Dorsolateral prefrontal cortex (tissue), 122 donors: ENCODE measurements at places on chromosomes 1 and 21.

- DNase-seq, result no peak
These were observed 543.9 kb upstream of the ADGRL4 start for GRCh38 chr1:79550402-79550801.

- no peak for DNase-seq
These were observed 12.5 kb downstream of the TRMT1L start for GRCh38 chr1:185144233-185144632.

DNA sequence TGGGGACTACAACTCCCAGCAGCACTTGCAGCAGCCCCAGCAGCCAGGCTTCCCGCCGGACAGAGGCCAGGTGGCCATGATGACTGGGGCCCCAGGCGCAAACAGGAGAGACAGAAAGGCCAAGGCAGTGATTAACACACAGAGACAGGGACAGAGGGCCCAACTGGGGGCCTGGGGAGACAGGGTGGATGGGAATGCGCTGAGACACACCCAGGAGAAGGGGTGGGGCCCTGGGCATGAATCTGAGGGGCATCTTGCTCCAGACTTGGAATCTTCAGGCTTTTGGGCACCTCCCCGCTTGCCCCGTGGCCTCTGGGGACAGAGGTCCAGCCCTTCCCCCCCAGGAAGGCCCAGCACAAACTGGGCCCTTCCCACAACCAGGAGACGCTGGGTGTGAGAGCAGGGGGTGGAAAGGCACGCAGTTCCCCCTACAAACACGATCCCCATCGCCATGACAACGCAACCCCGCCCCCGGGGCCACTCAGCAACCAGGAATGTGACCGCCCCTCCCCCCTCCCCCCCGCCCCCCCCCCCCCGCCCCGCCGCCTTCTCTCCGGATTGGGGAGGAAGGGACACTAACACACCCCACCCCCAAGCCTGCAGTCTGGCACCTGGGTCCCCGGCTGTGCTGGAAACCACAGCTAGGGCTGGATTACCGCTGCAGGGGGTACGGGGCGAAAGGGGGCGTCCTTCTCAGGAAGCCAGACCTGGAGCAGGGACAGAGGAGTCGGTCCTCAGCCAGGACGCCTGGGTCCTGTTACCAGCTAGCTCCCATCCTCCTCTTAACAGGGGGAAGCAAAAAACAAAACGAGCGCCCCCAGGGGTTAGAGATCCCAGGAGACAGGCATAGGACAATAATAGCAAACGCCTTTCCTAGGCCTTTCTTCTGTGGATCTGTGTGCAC lies 4.5 kb downstream of the HDGF start:
- DNase-seq, result peak; percentile 83

- no peak for DNase-seq
These were observed 253.8 kb upstream of the HOOK1 start for GRCh38 chr1:59560807-59561450.

- no peak for DNase-seq
These were observed 3.8 kb downstream of the STMN1 start for GRCh38 chr1:25902462-25902861.

GRCh38 chr1:68229650-68230483 lies 2.5 kb downstream of the WLS start:
- no peak for DNase-seq

- no peak for DNase-seq
These were observed 46.0 kb upstream of the EDARADD start for GRCh38 chr1:236348071-236348470.

- no peak for DNase-seq
These were observed 48.2 kb downstream of the RPE65 start for GRCh38 chr1:68401506-68401905.

GRCh38 chr1:158163000-158163947 lies 17.4 kb upstream of the CD1D start:
- no peak for DNase-seq

GRCh38 chr1:1093610-1093943 lies 19.5 kb upstream of the RNF223 start:
- peak; percentile 11 for DNase-seq

- DNase-seq, result no peak
These were observed 221.1 kb downstream of the NPHP4 start for GRCh38 chr1:5770981-5771765.

DNA sequence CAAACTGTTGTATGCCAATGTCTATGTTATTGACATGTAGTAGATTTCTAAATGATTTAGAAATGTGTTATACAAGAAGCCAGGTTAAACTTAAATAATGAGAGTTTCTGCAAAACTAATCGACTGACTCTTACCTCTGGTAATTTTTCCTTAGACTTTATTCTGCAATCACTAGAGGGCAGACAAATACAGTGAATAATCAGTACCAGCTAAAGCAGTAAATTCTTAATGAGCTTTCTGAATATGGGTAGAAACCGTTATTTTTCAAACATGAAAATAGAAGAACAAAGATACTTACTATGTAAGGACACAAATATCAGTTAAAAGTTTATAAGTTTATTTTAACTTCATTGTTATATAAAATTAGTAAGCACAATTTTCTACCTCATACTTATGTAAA lies 97.9 kb upstream of the RGS1 start:
- DNase-seq, result no peak

- no peak for DNase-seq
These were observed 77.0 kb upstream of the ARHGAP29 start for GRCh38 chr1:94314222-94314858.

- no peak for DNase-seq
These were observed 11.5 kb downstream of the BCAR3 start for GRCh38 chr1:93670141-93670540.

DNA sequence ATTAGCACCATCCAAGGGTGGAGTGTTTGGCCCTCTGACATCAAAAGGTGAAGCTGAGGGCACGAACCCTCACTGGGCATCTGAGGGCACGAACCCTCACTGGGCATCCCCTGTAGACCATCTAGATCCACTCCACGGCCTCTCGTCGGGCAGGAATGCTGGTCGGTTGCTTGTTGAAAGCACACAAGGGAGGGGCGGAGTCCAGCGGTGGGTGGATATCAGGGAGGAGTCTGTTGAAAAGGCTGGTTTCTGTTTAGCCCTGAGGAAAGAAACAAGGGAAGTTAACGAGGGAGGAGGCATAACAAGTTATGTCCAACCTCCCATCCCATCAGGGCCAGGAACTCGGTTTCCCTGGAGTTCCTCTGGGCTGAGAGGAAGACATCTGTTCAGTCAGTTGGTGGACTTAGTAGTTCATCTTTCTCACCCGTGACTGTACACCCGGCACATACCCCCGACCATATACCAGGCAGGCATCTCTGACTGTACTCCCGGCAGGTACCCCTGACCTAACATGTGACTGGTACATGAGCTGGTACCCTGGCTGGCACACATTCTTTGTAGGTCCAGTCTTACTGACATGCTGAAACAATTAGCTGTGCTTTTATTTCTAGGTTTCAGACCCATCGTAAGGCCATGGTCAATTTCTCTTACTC lies 32.1 kb upstream of the PDE9A start:
- DNase-seq, result no peak

DNA sequence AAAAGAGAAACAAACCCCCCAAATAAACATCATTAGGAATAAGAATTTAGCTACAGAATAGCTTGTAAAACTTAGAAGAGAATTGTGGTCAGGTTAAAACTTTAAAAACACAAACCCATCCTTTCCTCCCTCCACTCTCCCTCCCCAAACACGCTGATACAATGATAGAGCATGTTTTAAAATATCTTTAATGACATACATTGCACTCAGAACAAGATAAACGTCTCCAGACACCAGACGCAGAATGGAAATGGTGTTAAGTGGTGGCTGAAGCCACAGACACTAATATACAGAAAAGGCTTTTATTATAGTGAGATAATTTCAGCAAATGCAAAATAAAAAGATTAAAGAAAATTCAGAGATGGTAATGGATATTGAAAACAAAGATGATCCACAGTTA lies 58.9 kb upstream of the SAMD13 start:
- DNase-seq, result no peak

GRCh38 chr1:62706985-62707743 lies 19.0 kb upstream of the DOCK7 start:
- DNase-seq, result no peak

GRCh38 chr1:224671076-224671475 lies 55.0 kb downstream of the CNIH3 start:
- no peak for DNase-seq

- DNase-seq, result no peak
These were observed 143.2 kb downstream of the PBX1 start for GRCh38 chr1:164702216-164702615.

DNA sequence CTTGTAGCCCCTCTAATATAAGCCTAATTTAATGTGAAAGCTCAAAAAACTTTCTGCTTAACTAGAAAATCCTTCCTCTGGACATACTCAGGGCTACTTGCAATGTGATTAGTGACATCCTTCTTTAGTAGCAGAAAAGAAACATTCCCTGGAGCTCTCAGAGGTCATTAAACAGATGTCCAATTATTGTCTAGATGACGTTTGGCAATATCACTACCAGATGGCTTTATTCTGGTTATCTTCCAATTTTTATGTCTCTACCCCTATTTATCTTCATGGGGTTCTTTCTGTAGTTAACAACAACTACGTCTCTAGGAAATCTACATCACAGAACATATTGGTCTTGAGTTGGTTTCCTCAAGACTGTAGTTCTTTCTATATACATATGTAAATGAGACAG lies 44.2 kb downstream of the CTH start:
- DNase-seq, result no peak

DNA sequence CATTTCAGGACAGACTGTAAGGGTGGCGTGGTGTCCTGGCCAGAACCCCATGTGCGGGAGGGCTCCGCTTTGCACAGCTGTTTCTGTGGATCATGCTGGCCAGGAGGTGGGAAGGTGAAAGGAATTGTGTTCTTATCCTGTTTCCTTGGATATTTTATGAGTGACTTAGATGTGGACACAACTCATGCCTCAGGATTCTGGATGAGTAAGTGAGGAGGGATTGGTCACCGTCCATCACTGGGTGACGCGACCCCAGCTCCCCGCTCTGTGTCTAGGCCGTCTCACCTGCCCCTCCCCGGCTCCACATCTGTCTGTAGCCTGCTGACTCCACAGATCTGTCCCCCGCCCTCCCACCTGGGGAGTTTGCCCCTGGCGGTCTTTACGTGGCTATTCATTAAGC lies 48.8 kb downstream of the PIK3CD start:
- no peak for DNase-seq

GRCh38 chr1:200154069-200154767 lies 126.7 kb downstream of the NR5A2 start:
- DNase-seq, result no peak

- no peak for DNase-seq
These were observed 75.0 kb upstream of the BCAR3 start for GRCh38 chr1:93756657-93757056.

- DNase-seq, result no peak
These were observed 37.7 kb upstream of the PTBP2 start for GRCh38 chr1:96683931-96684330.

GRCh38 chr1:210516092-210516656 lies 187.5 kb downstream of the HHAT start:
- no peak for DNase-seq

- DNase-seq, result no peak
These were observed 1.5 kb downstream of the TTC3 start for GRCh38 chr21:37074546-37074945.

DNA sequence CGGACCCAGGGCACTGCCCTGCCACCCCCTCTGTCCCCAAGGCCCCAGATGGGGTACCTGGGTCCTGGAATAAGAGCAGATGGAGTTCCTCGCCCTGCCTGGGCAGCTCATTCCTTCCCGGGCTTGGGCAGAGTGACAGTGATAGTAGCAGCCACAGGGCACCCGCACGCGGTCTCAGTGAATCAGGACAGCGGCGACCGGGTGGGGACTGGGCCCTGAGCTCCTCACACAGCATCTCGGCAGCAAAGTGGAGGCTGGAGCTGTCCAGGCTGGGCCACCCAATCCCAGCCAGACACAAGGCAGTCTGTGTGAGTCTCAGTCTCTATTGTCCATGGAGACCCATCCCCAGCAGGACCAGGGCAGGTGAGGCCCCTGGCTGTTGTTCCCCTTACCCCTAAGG lies 37.4 kb upstream of the CCDC27 start:
- DNase-seq, result no peak

GRCh38 chr1:51442616-51443015 lies 76.5 kb downstream of the EPS15 start:
- no peak for DNase-seq

DNA sequence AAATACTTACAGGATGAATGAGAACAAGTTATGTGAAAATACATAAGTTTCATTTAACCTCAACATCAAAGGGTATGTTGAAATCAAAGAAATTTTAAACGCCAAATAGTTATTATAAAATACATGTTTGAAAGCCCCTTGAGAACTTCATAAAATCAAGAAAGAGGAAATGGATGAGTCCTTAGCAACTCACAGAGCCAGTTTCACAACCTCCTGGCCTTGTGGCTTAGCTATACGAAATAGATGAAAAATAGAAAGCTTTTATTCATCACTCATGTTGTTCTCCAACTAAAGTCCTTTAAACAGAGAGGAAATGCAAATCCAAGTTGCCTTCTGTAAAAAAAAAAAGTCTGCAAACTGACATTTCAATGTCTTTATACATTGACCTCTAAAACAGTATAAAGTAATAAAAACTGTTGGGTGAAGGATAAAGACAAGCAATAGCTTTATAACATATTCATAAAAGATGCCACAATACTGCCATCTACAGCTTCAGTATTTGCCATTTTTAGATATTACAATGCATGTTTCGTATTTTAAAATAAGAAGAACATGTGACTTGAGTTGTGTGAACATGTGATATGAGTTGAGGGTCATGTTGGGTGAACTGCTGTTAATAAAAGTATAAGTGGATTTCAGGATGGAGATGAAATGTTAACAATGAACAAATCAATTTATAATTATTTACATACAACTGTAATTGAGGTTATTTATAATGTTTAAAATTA lies 847.8 kb downstream of the MRPL39 start:
- DNase-seq, result no peak

GRCh38 chr1:31795801-31796621 lies 19.8 kb downstream of the SPOCD1 start:
- DNase-seq, result peak; percentile 55

DNA sequence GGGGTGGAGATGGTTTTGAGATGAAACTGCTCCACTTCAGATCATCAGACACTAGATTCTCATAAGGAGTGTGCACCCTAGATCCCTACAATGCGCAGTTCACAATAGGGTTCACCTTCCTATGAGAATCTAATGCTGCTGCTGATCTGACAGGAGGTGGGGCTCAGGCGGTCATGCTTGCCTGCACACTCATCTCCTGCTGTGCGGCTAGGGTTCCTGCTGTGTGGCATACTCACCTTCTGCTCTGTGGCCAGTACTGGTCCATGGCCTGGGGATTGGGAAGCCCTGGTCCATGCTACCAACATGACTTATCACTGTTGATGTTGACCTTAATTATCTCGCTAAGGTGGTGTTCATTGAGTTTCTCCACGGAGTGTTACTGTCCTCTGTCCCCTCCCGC lies 144.5 kb downstream of the NAV1 start:
- DNase-seq, result no peak

- no peak for DNase-seq
These were observed 4.0 kb downstream of the SLC30A10 start for GRCh38 chr1:219924342-219924741.

GRCh38 chr21:25573409-25574206 lies 33.7 kb downstream of the MRPL39 start:
- no peak for DNase-seq
